Stimulated activated naive CD4-positive, alpha-beta T cell (primary cell): ENCODE measurements at places on chromosomes 6 and 20.

GRCh38 chr6:99119109-99120031, 171.6 kb upstream of the FBXL4 start:
- DNase-seq, result peak; percentile 19

- DNase-seq, result no peak
Observed at GRCh38 chr6:151808371-151809241, 1.1 kb downstream of the ESR1 start.

GRCh38 chr6:161921602-161922395, 647.9 kb upstream of the AGPAT4 start:
- no peak for DNase-seq

DNA sequence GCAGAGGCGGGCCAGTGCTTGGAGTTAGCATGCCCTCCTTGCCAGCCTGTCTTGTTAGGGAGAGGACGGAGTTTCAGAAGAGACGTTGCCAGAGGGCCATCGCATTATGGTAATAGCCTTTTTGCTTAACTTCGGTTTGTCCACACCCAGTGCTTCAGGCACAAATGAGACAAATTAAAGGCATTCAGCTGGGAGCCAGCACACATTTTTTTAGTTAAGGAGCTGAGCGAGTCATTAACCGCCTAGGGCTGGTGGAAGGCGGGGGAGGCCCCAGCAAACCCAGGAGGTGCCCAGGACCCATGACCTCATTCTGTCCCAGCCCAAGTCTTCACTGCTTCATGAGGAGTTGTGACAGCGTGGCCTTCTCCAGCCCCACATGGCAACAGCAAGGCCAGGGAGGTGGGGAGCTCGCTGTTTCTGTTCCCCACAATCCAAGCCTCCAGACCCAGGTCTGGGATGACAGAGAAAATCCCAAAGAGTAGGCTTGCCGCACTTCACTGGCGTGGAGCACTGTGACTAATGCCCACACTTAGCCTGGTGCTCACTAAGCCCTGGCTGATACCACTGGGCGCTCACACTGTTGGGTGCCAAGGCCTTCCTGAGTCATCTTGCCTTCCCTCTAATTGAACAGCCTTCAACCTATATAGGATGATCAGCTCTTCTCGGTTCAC, 237.1 kb downstream of the ANKRD60 start:
- DNase-seq, result no peak

DNA sequence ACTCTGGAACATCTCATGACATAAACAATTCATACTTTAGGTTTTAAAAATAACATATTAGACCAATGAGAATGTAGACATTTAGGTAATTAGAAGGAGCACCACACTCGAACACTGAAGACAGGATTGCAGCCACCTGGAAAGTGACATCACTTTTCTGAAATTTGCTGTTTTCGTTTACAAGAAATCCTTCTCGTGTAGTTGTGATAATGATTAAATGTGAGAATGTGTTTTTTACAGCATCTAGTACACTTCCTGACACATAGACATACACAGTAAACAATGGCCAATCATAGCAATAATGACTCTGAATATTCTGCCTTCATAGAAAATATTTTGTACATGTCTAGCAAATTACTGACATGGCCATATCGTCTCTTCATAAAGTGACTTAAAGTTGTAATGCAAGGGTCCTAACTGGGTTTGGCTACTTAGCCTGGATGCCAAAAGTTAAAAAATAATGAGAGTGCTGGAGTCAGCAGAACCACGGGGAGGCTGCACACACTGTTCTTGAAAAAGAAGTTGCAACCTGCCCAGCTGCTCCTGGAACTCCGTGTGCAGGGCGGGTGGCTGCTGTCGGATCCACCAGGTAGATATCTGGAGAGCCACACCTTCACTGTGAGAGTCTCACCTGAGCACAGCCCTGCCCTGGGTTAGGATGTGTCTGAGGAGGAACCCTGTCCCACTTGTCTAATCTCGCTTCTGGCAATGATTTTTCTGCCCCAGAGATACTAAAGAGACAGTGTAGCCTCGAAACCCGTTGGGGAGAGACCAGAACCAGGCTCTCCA, 212.9 kb downstream of the QKI start:
- DNase-seq, result no peak

DNA sequence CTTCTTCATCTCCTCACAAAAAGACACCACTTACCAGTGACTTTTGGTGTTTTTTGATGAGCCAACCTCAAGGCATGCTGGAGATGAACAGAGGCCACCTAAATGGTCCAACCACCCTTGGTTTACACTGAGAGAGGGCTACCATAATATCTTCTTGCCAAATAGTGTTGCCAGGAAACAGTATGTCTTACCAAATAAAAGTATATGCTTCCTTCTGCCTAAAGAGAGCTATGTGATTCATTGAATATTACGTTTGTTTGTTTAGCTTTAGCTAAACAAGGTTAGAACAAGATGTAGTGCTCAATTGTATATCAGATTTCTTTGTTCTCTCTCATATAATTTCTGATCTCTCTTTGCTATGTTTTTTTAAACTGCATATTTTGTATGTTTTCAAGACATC, 40.6 kb upstream of the BMP6 start:
- no peak for DNase-seq

GRCh38 chr6:54010340-54011276, 100.6 kb upstream of the MLIP start:
- no peak for DNase-seq

DNA sequence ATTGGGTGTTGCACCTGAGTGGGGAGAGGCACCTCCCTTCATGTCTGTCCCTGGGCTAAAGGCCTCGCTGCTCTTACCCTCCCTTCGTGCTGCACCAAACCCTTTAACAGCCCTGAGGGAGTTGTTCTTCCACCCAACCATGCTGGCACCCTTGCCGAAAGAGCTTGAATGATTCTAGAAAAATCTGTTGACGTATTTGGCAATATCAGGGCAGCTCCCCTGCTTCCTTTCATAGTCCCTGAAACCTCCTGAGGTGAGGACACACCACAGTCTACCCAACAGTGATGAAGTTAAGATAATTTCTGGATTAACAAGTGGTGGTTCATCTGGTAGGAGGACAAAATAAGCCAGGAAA, 15.3 kb downstream of the CD83 start:
- DNase-seq, result no peak

- no peak for DNase-seq
Observed at GRCh38 chr6:169766232-169766631, 14.8 kb downstream of the ERMARD start.

GRCh38 chr6:99348288-99349170, 945 bp downstream of the FAXC start:
- DNase-seq, result no peak

- DNase-seq, result no peak
Observed at GRCh38 chr6:117491916-117492315, 9.4 kb downstream of the DCBLD1 start.

DNA sequence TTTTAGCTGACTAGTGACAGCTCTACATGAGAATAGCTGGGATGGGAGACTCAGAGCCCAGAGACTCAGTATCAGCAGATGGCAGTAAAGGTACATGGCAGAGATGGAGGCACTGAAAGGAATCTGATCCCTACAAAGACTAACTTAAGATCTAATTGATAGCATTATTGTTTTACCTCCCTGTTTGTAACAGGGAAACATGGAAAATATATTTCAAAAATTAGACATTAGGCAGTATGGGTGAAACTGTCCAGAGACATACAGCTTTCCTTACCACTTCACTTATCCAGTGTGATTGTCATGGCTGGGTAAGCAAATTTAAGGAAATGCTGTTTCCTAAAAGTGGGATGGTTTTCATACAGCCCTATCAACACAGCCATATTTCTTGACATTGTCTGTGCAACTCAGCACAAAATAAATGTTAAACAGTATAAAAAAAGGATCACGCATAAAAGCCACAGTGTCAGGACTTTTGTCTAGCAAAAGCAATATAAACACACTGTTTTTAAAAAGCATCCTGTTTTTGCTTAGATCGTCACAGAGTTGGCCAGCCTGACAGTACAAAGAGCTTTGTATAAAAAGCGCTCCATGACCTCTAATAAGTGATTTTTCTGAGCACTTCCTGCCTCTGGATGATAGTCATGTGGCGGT, 376.9 kb downstream of the PHF3 start:
- DNase-seq, result no peak

- DNase-seq, result no peak
Observed at GRCh38 chr6:22099923-22100322, 196.9 kb downstream of the PRL start.

GRCh38 chr6:136719280-136720044, 72.8 kb downstream of the MAP3K5 start:
- no peak for DNase-seq

- DNase-seq, result no peak
Observed at GRCh38 chr20:10634683-10635411, 39.0 kb downstream of the JAG1 start.
